ENCODE measurements at places on chromosomes 7 and 10.

DNA sequence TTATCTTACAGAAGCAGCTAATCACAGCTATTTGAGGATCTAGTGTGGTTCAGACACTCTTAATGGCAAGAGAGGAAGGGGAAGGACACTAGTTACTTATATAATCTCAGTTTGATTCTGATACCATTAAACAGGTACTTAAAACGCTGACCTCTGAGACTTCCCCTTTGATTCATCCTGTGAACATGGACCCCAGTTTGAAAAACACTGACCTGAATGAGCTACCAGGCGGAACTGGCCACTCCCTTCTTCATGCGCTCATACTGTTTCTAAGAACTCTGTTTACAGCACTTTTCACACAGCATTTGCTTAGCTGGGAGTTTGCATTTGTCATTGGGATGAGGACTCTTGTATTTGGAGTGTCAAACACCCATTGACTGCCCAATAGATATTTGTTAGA lies 45.7 kb downstream of the BEND7 start:
- DNase-seq, result no peak

DNA sequence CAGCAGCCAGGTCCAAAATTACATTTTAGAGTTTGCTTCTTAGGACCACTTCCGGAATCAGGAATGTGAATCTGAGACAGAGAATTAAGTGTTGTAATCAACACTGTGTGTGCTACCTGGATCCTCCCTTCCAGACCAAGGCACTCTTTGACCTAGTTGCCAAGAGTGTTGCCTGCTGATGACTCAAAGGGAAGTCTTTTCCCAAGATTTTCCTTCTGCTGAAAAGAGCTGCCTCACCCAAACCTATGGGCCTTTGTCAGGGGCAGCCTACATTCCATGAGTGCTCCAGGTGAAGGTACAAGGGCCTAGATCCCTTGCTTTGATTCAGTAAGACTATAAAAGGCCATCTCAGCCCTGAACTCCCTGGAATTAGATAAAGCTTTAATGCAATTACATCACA lies 712.5 kb upstream of the ANKRD30A start:
- no peak for DNase-seq

DNA sequence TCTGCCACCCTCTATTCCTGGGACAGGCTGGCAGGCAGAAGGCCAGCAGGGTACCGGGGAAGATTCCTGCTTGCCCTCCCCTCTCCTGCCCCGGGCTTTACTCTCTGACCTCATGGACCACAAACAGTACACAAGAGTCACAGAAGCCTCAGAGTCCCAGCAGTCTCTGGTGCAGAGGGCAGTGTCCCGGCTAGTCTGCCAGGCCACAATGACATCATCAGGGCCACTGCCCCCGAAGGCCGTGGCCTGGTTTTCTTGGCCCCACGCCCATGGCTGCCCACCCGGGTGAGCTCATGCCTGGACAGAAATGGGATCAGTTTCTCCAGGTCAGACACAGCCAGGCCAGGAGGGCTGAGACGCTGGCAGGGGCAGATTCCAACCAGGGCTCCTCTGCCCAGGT lies 91.9 kb downstream of the MYL10 start:
- no peak for DNase-seq

DNA sequence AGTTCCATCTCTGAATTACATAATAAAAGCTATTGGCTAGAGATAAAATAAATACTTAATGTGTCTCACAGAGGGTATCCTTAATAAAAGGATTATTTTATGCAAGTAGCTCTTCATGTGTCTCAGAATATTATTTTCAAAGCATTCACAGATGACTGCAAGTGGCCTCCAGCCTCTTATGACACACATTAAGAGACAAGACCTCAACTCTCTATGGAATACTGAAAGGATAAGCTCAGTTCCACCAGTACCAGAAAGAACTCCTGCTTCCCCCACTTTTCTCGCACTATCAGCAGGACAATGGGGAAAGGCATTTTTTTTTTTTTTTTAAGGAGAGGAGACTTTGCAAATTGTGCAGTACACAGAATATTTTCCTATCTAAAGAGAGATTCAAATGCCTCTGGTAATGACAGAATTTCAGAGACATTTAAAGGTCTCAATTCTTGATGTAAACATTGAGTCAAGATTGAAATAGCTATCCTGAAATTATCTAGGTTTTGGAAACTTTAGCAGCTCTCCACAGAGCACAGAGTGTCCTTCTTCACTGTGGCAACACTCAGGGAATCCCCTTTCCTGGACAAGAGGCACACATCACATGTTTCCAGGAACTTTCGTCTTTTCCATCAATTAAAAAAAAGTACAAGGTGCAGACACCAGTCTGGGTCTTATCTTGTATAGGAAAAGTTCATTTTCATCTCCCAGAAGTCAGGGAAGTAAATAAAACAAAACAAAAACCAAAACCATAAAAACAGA lies 122.0 kb upstream of the ANK3 start:
- no peak for DNase-seq

DNA sequence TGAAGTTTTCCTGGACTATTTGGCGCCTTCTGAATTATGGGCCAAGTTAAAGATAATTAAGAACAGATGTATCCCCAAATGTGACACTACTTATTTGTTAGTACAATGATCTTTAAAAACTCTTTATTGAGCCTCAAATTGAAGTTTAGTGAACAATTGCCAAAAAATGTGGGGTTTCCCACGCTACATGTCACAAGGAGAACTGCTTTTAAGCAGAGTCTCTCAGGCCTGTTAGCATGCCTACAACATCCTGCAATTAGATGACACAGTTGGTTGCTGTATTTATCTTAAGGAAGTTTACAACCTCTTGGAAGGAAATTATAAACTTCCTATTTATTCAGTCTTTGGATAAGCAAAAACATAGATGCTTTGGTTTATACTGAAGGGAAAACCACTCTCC lies 733.0 kb downstream of the TNS3 start:
- no peak for DNase-seq

DNA sequence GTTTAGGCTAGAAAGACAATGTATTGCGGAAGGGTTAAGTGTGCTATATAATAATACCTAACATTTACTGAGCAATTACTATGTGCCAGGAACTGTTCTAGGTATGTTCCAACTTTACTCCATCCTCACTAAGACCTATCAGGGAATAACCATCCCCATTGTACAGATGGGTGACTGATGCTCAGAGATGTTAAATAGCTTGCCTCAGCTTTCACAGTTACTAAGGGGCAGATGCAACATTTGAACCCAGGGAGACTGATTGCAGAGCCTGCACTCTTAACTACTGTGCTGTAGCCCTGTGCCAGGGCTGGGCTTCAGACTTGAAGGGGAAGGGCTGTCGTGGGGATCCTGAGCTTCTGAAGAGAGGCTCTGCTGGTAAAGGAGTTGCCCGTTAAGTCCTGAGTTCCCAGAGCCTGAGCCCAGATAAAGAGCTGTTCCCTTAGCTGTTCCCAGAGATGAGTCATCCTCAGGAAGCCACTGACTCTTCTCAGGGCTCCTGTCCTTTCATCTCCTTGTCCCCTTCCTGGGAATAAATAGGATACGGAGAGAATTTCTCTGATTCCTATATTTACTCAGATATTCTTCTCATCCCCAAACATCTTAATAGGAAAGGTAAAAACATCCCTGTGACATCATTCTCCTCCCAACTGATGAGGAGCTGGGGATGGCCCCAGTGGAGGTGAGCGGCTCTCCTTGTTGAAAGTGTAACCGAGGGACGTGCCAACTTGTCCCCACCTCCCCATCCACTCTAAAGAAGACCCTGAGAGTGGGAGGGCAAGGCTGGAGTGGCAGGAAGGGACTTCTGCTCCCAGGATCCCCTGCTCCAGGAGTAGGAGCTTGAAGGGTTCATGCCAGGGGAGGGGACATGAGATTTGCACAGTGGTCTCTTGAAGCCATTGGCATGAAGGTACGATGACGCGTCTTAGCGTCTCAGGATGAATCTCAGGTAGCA lies 28.0 kb upstream of the HABP2 start:
- DNase-seq, result no peak

DNA sequence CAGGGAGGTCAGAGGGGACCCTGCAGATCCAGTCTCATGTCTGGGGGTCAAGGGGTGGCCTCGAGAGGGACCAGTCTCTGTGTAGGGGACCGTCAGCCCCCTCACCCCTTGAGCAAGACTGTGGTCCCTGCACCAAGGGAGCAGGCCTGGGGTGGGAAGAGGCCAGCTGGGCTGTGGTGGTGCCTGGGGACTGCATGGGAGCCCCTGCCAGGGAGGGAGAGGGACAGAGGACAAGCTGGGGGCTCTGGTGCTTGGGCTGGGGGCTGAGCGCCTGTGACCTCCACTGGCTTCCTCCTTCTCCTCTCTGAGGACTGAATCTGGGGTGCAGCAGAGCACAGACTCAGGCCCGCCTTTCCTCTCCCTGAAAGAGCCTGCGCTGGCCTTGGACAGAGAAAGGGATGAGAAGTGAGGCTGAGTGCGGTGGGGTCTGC lies 771 bp upstream of the PILRB start:
- no peak for DNase-seq

DNA sequence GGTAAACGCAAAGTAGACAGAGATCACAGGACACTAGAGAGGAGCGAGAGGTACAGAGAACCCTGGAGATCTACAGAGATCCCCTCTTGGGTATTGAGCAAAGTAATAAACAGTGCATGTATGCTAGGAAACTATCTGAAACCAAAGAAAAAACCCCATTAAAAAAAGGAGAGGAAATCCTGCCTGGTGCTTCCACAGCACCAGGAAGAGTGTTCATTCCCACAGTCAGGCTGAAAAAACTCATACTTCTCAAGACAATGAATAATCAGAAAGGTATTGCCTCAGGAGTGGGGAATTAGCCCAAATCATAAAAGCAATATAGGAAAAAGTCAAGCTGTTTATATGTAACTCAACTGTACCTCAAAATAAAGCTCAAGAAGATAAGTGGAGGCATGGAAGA lies 59.1 kb downstream of the ANKRD26 start:
- DNase-seq, result no peak

DNA sequence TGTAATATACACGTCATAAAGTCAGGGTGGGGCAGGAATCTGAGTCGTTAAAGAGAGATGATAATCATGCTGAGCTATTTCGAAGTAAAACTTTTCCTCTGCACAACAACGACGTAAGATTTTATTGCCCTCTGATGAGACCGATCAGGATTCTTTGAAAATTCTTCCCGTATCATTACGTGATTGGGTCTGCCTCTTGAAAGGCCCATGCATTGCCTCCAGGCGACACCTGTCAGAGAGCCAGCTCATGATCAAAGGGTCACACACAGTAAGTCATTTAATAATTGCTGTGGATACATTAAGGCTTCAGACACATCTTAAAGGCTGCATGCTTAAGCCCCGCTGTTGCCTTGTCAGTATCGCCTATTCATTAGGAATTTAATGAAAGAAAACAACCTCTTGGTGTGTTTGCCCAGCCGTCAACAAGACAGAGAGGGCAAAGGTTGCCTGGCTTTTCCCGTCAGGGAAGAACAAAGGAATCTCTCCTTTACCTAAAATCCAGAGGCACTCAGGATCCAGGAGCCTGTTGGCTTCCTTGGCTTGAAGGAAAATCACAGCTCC lies 189.0 kb upstream of the SH2B2 start:
- no peak for DNase-seq

- no peak for DNase-seq
These were observed 79.5 kb upstream of the PCBD1 start for GRCh38 chr10:70967591-70968587.

DNA sequence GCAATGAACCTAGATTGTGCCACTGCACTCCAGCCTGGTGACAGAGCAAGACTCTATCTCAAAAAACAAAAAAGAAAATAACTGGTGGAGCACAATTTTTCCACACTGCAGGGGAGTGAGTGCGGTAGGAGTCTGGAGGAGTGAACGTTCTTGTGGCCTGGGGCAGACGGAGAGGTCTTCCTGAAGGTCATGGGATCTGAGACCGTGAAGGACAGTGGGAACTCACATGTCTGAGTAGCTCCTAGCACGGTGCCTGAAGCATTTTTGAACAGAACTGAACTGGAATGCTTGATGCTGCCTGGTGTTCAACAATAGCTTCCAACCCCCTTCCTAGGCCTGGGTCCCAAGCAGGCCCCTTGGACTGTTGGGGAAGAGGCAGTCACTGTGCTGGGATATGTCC lies 84.3 kb upstream of the PODXL start:
- no peak for DNase-seq

DNA sequence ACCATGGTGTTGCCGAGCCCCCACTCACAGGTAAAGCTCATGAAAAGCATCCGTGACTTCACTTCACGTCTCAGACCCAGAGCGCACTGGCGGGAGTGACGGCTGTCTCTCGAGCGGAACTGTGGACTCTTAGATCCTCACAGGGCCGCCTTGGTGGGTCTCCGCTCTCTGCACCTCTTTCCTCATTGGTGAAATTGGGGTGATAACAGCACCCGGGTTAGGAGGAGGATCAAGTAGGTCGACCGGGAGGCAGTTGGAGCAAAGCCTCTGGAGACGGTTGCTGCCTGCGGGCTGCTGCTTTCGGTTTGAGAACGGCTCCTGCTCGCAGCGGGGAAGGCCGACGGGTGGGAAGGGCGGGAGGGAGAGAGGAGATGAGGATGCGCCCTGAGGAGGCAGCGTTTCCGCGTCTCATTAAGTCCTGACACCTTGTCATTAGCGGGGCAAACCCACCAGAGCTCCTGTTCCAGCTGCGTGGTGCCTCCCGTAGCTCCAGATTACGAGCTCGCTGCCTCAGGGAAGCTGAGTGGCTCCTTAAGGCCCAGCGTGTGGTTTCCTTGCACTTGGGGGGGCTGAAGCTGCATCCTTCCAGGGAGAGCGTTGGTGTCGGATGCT lies 51.9 kb upstream of the CFAP46 start:
- peak; percentile 44 for DNase-seq

DNA sequence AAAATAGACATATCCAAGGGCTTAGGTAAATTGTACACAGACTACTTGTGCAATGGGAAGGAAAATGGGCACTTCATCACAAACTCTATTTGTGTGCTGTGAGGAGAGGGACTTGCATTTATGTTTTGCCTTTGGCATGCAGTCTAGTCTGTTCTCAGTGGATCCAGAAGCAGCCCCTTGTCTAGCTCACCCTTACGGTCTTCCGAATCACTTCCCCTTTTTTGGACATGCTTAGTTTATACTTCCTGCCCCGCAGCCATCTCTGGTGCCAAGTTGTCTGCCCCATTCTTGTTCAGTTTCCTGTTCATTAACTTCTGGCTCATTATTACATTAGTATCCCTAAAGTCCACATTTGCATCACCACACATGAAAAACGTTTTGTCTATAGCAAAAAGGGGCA lies 161.6 kb downstream of the NRCAM start:
- DNase-seq, result no peak

GRCh38 chr7:47765373-47765979 lies 182.8 kb downstream of the PKD1L1 start:
- DNase-seq, result no peak

GRCh38 chr10:23826421-23826820 lies 382.5 kb upstream of the KIAA1217 start:
- no peak for DNase-seq

- DNase-seq, result no peak
These were observed 44.6 kb upstream of the RSBN1L start for GRCh38 chr7:77651575-77652162.

GRCh38 chr7:142181211-142181610 lies 69.7 kb downstream of the MGAM2 start:
- no peak for DNase-seq

- DNase-seq, result no peak
These were observed 350.6 kb upstream of the MKI67 start for GRCh38 chr10:128476845-128477244.

Measured in Right ventricle myocardium superior (tissue), 1 donor.